ENCODE measurements at places on chromosomes 6 and 20.

GRCh38 chr6:164749221-164750064 lies 560.0 kb downstream of the C6orf118 start:
- DNase-seq: no peak

GRCh38 chr20:24462460-24463010 lies 6.9 kb upstream of the SYNDIG1 start:
- no peak for DNase-seq

DNA sequence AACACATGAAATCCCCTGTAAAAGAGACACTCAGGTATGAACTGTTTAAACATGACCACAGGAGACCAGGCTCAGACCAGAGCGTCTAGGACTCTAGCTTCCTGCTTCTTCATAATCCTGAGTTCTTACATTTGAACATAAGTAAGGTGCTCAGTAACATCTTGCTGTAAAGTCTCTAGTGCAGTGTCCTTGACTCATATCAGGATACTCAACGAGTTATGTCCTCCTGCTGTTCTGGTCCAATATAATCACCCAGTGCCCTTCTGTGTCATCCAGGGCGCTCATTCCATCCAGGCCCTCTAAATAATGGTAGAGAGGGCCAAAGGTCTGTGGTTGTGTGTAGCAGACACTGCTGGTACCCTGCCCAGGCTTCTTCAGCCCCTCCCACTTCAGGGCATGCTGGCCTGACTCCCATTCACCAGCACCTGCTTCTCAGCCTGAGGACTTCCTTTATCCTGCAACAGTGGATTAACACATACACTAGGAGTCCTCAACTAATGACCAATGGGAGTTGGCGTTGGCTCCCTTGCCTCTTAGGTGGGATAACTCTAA lies 66.8 kb upstream of the MOCS1 start:
- DNase-seq: no peak

DNA sequence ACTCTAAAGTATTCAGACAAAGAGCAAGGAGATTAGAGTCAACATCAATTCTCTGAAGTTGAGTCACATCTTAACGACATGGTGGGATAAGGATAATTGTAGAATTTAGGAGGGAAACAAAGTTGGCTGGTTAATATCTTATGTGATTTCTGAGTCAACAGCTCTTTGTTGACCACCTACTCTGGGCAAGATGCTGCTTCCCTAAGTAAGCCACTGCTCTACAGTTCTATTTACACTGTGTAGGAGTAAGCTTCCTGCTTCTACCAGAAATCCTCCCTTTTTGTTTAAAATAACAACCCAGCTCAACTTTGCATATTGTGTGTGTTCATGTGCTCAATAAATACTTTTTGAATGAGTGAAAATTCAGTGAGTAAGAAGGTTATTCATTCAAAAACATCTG lies 3.1 kb downstream of the HS3ST5 start:
- peak; percentile 6 for DNase-seq

DNA sequence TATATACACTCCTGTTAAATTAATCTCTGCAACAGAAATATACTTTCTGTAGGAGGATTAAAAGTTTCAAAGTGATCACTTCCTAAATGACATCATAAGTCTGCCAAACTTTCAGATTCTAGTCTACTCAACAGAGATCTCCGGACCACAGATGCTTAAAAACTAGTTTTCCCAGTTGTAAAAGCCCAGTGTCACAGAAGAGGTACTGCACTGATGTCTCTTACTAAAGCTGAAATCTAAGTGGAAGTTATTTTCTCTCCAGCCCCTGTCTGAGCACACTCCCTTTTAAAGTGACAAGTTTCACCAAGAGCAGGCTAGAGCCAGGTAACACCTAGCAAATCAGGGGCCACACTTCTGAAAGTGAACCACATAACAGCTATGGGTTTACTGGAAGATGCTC lies 71.6 kb upstream of the DST start:
- DNase-seq: no peak

GRCh38 chr20:8536262-8536618 lies 404.2 kb downstream of the PLCB1 start:
- no peak for DNase-seq

DNA sequence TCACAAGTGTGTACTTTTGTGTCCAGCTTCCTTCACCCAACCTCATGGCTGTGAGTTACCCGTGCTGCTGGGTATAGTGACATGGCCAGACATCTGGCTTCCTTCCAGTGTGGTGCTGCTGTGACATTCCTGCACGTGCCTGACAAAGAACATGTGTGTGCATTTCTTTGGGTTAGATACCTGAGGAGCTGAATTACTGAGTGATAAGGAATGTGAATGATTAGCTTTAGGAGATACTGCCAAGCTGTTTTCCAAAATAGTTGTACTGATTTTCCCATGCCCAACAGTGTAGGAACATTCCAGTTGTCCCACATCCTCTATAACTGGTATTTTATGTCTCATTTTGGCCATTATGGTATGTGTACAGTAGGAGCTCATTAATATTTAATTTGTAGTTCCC lies 132.5 kb downstream of the PREX1 start:
- no peak for DNase-seq

GRCh38 chr6:34560366-34561226 lies 4.5 kb upstream of the SPDEF start:
- DNase-seq: no peak

- no peak for DNase-seq
Observed at GRCh38 chr6:13141387-13141786, 186.9 kb downstream of the TBC1D7 start.

DNA sequence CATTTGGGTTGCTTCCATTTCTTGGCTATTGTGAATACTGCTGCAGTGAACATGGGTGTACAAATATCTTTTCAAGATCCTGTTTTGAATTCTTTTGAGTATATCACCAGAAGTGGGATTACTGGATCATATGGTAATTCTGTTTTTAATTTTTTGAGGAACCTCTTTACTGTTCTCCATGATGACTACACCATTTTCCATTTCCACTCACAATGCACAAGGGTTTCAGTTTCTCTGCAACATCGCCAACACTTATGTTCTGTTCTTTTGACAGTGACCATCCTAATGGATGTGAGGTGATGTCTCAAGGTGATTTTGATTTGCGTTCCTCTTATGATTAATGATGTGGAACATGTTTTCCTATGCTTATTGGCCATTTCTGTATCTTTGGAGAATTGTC lies 214.4 kb upstream of the ZFP64 start:
- no peak for DNase-seq

- no peak for DNase-seq
Observed at GRCh38 chr6:3825331-3825831, 23.8 kb upstream of the FAM50B start.

- no peak for DNase-seq
Observed at GRCh38 chr20:8389381-8390036, 257.4 kb downstream of the PLCB1 start.

DNA sequence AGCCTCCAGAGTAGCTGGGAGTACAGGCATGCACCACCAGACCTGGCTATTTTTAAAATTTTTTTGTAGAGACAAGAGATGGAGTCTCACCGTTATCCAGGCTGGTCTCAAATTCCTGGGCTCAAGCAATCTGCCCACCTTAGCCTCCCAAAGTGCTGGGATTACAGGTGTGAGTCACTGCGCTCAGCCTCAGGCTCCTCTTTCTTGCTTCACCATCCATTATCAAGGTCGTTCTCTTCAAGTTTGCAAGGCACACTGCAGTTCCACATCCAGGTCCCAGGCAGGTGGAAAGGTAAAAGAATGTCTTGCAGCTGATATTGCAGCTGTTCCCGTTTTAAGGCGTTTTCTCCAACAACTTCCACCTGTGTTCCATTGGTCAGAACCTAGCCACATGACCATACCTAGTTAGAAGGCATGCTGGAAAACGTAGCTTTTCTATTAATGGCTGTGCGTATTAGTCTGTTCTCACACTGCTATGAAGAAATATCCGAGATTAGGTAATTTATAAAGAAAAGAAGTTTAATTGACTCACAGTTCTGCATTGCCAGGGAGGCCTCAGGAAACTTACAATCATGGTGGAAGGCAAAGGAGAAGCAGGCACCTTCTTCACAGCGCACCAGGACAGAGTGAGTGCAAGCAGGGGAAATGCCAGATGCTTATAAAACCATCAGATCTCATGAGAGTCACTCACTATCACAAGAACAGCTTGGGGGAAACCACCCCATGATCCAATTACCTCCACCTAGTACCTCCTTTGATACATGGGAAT lies 51.7 kb downstream of the PCNA start:
- no peak for DNase-seq

- DNase-seq: no peak
Observed at GRCh38 chr20:45087814-45088213, 13.1 kb downstream of the KCNS1 start.

DNA sequence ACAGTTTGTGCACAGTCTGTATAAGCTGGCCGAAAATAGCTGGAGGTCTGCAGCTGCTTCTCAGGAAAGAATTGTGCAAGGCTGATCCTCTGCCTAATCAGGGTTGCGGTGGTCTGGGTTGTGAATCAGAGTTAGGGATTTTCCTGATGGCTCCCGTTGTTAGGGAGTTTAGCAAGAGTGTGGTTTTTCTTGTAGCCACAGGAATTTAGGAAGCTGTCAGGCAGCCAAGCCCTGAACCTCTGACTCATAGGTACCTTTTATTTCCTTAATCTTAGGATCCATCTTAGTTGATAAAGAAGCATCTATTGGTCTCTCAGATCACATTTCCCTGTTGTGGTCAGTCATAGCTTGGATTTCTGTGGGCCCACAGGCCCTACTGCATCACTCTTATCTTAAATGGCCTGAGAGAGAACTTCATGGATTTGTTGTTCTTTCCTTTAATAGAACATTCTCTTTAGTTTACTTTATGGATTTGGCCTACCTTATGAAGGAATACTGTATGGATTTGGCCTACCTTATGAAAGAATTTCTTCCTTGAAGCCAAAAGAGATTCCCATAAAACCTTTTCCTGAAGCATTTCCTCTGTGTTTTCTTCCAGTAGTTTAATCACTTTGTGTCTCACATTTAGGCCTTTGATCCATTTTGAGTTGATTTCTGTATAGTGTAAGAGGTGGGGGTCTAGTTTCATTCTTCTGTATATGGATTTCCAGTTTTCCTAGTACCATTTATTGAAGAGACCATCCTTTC lies 10.3 kb downstream of the KIF25 start:
- peak; percentile 93 for DNase-seq

DNA sequence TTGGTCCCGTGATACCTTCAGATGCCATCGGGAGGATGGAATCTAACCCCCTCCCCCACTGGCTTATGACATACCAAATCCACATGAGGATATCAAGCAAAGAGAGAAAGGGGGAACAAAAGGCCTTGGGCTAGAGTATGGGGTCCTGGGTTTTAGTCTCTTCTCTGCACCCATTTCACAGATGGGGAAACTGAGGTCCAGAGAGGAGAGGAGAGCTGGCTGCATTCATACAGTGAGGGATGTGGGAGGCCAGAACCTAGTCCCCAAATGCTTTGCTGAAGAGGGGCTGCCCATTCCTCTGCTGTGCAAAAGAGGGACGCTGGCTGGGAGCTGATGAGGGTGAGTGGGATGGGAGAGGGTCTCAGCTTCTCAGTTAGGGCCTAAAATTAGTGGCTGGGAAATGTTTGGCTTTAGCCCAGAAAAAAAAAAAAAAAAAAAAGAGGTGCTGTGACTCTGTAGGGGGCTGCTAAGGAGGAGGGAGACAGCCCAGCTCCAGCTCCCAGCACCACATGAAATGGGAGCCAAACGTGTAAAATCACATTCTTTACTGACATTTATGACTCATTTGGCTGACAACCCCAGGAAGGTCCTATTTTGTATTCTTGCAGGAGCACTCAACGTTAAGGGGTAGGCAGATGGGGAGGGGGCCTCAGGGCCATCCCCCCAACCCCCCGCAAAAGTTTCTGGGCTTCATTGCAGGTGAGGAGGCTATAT lies 11.9 kb downstream of the XKR7 start:
- DNase-seq: no peak

GRCh38 chr20:12056839-12057238 lies 139.1 kb downstream of the BTBD3 start:
- no peak for DNase-seq

DNA sequence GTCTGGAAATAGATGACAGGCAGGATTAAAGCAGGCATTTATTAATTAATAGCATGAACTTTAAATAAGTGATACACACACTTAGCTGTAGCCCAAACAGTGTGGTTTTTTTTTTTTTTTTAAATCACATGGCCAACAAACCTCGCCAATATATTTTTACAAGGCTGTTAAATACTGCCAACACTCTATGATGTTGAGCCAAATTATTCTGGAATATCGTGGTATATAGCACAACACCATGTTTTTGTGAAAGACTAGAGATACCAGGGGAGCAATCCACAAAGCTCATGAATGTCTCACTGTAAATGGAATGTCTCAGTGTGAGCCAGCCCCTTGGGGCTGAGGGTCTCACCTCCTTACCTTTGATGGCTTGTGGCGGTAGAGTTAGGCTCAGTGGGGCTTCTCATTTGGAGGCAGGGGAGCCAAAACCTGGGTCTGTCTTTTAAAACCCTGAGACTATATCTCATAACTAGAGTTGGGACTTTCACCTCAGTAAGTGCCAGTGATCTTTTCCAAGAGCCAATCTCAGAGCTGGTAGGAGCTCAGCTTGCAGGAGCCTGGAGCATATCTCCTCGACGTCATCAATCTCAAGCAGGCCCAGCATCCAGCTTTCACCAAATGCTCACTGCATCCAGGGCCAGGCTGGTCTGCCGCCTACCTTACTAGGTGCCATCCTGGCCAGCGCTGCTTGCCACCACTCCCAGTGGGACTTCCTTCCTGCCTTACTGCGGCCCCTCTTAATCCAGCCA lies 78.5 kb upstream of the FAM184A start:
- no peak for DNase-seq

DNA sequence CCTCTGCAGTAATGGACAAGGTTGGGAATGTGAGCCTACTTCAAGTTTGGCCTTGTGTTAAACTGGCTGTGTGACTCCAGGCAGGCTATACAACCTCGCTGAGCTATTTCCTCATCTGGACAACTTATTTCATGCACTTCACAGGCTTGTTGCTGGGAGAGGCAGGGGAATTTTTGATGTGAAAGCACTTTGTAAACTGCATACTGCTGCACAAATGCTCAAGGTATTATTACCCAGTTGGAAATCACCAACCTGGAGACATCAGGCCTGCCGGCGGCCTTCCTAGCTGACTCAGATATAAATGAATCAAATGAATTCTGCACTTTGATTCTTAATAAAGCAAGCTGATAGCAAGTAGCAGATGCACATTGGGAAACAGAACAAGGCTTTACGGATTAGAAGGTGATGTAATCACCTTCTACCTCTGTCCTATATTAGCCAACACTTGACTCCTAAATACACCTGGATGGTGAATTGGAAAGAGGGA lies 10.1 kb downstream of the JARID2 start:
- DNase-seq: no peak

Measured in BJ (cell line).